ENCODE measurements at places on chromosomes 1 and 21.
A peak's percentile ranks its signal among the peaks of the same experiment; 100 is the strongest.

GRCh38 chr1:223531742-223532341 is 133.7 kb downstream of the CAPN8 start:
- H3K27ac ChIP-seq: no peak overlapping the region
- no peaks in the 10 kb centered on the region for H3K4me1 ChIP-seq
- no peaks in the 10 kb centered on the region for H3K27me3 ChIP-seq
- peak; percentile 68 for DNase-seq

DNA sequence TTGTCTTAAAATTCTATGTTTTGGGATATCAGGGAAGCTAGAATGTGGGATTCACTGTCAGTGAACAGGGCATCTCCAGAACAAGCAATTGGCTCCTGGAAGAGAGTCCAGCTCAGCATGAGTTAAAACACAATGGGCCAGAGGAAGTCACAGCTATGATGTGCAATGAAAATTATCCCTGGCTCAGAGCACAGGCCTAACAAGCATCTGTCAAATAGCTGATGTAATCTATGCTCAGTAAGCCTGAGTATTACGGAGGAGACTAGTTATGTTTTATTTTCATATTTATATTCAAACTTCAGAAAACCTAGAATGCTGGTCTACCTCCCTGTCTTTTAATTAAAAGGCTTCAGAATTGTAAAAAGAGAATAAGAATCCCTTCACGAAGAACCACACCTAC is 41.6 kb downstream of the PARP1 start:
- no peaks in the 10 kb centered on the region for H3K27me3 ChIP-seq
- no peaks in the 10 kb centered on the region for H3K36me3 ChIP-seq
- DNase-seq: no peak
- H3K4me1 ChIP-seq: peaks cover 4% of the 10 kb centered on the region
- H3K4me3 ChIP-seq: no peak overlapping the region

GRCh38 chr1:32920833-32921232 is 19.6 kb upstream of the TMEM54 start:
- H3K36me3 ChIP-seq: no peaks in the 10 kb centered on the region
- H3K27ac ChIP-seq: no peak overlapping the region
- H3K27me3 ChIP-seq: no peaks in the 10 kb centered on the region
- no peak for DNase-seq
- peaks cover 15% of the 10 kb centered on the region for H3K4me1 ChIP-seq
- H3K4me3 ChIP-seq: no peak overlapping the region

DNA sequence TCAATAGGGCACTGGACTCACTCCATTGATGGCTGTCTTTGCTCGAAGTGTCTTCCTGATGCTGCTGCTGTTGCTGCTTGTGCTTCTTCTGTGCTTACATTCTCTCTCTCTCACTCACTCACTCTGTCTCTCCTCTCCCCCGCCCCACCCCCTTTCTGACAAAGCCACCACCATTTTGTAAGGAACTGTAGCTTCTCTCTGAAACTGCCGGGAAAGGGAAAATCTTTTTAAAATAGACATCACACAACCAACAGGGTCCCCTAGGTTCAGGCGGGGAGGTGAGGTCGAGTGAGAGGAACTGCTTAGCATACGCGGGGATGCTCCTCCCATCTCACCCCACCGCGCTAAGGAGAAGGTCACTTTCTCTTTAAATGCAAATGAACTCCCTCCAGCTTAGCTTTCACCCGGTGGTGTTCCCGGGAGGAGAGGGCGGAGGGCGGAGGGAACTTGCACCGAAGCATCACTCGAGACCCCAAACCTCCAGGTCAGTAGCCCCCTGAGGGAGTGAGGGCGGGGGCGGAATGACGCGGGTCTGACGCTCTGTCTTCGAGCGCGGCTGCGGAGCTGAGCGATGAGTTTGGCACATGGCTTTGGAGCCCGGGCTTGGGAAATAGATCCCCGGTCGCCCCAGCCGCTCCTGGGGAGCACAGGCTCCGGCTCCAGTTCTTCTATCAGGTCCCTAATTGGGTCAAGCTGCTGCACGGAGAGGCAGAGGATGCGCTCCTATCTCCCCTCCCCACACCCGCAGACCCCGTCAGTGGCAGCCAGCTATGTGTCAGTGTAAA is at the start of gene CCDC28B:
TSS of gene CCDC28B (plus strand) at position 370 of the 785 bp plus-strand sequence. CDS start 1,341 bp downstream, outside the sequence.
- H3K36me3 ChIP-seq: no peaks in the 10 kb centered on the region
- H3K27me3 ChIP-seq: no peaks in the 10 kb centered on the region
- peak within 1 kb of the TSS; percentile 82 for H3K27ac ChIP-seq
- peak within 1 kb of the TSS; percentile 31 for H3K4me3 ChIP-seq

- H3K27ac ChIP-seq: no peak overlapping the region
- H3K4me3 ChIP-seq: no peak overlapping the region
- peaks cover 9% of the 10 kb centered on the region for H3K27me3 ChIP-seq
Observed at GRCh38 chr1:165409657-165410358, 35.1 kb downstream of the RXRG start.

DNA sequence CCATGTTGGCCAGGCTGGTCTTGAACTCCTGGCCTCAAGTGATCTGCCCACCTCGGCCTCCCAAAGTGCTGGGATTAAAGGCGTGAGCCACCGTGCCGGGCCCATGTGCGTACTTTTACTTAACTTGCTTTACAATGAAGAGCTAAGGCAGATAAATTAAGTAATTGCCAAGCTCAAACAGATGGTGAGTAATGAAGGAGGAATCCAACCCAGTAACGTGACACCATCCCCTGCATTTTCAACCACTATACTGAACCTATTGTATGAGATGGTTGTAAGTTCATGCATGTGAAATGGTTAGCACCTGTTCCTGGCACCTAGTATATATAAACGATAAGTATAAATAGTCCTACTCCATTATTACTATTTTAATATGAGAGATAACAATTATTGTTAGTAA is 588.0 kb upstream of the BEND5 start:
- H3K4me1 ChIP-seq: no peaks in the 10 kb centered on the region
- DNase-seq: no peak
- H3K27ac ChIP-seq: no peak overlapping the region
- H3K36me3 ChIP-seq: no peaks in the 10 kb centered on the region
- H3K4me3 ChIP-seq: no peak overlapping the region
